Spinal cord (tissue), 10 donors: ENCODE measurements at places on chromosomes 1 and 21.

DNA sequence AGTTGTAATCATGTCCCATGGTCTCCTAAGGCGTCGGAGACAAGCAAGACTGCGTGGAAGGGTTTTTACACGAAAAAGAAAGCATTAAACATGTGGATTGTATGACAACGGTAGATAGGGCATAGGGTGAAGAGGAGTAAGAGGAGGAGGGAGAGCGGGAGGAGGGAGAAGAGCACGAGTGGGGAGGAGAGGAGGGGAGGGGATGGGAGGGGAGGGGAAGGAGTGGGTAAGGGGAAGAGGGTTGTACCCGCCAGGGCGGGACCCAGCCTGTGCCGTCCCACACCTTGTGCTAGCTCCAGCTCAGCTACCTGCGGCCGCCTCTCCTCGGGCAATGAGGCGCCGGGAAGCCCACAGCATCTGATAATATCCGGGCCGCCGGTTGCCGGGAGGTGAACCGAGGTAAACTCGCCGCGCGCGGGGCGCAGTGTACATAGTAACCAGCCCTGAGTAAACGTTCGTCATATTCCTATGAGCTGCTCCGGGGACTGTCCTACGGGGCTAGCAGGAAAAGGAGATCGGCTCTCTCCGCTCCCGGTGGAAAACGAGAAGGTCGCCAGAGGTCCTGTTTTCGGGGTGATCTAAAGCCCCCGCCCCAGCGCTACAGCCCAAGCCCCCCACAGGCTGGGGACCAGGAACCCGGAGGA lies 449 bp upstream of the RCAN3 start:
- no peaks in the 10 kb centered on the region for H3K36me3 ChIP-seq
- H3K27ac ChIP-seq = peak overlapping the region; percentile 47
- DNase-seq = no peak
- H3K4me3 ChIP-seq = peak overlapping the region; percentile 66
- peaks cover 32% of the 10 kb centered on the region for H3K27me3 ChIP-seq

GRCh38 chr1:219507437-219507836 lies 105.5 kb downstream of the ZC3H11B start:
- no peak overlapping the region for H3K4me3 ChIP-seq
- H3K27ac ChIP-seq = peak overlapping the region; percentile 17
- no peaks in the 10 kb centered on the region for H3K36me3 ChIP-seq
- DNase-seq = peak; percentile 30
- no peaks in the 10 kb centered on the region for H3K27me3 ChIP-seq
- H3K4me1 ChIP-seq = peaks cover 3% of the 10 kb centered on the region

- H3K27me3 ChIP-seq = no peaks in the 10 kb centered on the region
- no peak overlapping the region for H3K27ac ChIP-seq
- DNase-seq = no peak
- no peaks in the 10 kb centered on the region for H3K36me3 ChIP-seq
Measured at GRCh38 chr1:194548071-194548470, 1361.7 kb upstream of the B3GALT2 start.

- H3K27me3 ChIP-seq = no peaks in the 10 kb centered on the region
- DNase-seq = no peak
- peaks cover 26% of the 10 kb centered on the region for H3K4me1 ChIP-seq
- no peak overlapping the region for H3K4me3 ChIP-seq
Measured at GRCh38 chr1:205601205-205601604, 30.6 kb downstream of the ELK4 start.

- H3K4me1 ChIP-seq = peaks cover 43% of the 10 kb centered on the region
- peaks cover 2% of the 10 kb centered on the region for H3K27me3 ChIP-seq
- no peak overlapping the region for H3K4me3 ChIP-seq
- H3K27ac ChIP-seq = no peak overlapping the region
- H3K36me3 ChIP-seq = no peaks in the 10 kb centered on the region
Measured at GRCh38 chr1:15323351-15323988, 76.4 kb downstream of the FHAD1 start.

GRCh38 chr1:69258842-69259241 lies 308.9 kb upstream of the LRRC7 start:
- no peaks in the 10 kb centered on the region for H3K4me1 ChIP-seq
- DNase-seq = no peak
- no peaks in the 10 kb centered on the region for H3K36me3 ChIP-seq
- no peaks in the 10 kb centered on the region for H3K27me3 ChIP-seq
- no peak overlapping the region for H3K4me3 ChIP-seq
- H3K27ac ChIP-seq = no peak overlapping the region

GRCh38 chr1:167239257-167239656 lies 18.6 kb downstream of the POU2F1 start:
- no peaks in the 10 kb centered on the region for H3K4me1 ChIP-seq
- H3K27me3 ChIP-seq = no peaks in the 10 kb centered on the region
- no peak overlapping the region for H3K4me3 ChIP-seq
- no peak for DNase-seq

DNA sequence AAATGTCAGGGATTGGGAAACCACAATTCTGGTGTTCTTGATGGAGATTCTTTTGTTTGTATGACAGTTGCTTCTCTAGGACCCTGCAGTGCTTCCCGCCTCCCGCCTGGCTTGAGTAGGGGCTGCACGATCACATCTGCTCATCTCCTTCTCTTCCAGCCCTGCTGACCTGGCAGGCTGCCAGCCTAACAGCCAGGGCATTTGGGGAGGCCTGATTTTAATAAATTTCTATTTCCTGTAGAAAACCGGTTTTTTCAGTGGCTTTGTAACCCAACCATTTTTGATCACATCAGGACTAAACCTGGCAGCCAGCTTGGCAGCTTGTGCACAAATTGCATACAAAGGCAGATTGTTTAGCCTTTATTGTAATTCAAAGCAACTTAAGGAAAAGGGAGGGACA lies 78.9 kb downstream of the UBE2U start:
- no peaks in the 10 kb centered on the region for H3K36me3 ChIP-seq
- DNase-seq = peak; percentile 84
- no peak overlapping the region for H3K27ac ChIP-seq
- peaks cover 4% of the 10 kb centered on the region for H3K4me1 ChIP-seq
- H3K27me3 ChIP-seq = no peaks in the 10 kb centered on the region
- H3K4me3 ChIP-seq = no peak overlapping the region

DNA sequence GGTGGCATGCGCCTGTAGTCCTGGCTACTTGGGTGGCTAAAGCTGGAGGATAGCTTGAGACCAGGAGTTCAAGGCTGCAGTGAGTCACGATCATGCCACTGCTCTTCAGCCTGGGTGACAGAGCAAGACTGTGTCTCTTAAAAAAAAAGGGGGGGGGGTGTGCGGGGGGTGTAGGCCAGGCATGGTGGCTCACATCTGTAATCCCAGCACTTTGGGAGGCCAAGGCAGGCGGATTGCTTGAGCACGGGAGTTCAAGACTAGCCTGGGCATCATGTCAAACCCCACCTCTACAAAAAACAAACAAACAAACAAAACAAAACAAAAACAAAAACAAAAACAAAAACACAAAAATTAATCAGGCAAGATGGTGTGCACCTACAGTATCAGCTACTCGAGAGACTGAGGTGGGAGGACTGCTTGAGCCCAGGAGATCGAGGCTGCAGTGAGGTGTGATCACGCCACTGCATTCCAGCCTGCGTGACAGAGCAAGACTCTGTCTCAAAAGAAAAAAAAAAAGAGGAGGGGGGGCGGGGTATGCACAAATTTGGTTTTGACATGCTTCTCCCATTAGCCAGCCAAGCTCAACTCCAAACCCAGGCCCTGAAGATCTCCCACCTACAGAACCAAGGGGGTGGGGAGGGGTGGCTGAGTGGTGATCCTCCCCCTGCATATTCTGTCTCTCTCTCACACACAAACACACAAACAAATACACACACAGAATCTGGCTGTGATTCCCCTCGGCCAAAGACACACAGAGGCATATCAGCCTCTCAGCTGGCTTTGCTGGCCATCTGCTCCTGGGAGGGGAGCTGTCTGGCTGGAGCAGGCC lies 3.1 kb downstream of the PTAFR start:
- H3K36me3 ChIP-seq = no peaks in the 10 kb centered on the region
- no peak overlapping the region for H3K27ac ChIP-seq
- no peaks in the 10 kb centered on the region for H3K27me3 ChIP-seq
- H3K4me1 ChIP-seq = peaks cover 29% of the 10 kb centered on the region
- DNase-seq = peak; percentile 7

- H3K27me3 ChIP-seq = peaks cover 12% of the 10 kb centered on the region
- H3K27ac ChIP-seq = no peak overlapping the region
- DNase-seq = no peak
Measured at GRCh38 chr1:24973315-24973714, 43.2 kb upstream of the RUNX3 start.

DNA sequence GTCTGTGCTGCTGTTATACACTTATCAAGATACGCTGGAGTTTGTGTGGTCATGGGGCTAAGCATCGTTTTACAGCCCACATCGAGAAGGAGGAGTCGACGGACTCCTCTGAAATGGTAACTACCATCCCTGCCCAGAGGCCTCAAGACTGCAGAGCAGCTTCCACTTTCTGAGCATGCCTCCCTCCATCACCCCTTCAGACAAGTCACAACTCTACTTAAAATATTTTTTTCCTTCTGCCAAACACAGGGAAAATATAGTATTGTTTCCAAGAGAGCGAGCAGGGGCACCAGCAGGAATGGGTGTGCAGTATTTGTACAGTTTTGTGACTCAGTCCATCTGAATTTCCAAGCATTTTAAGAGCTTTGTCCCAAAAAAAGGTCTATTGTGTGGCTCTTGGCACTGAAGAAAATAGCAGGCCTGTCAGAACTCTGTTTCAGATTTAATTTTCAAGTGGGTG lies 14.1 kb downstream of the EVA1C start:
- no peak overlapping the region for H3K4me3 ChIP-seq
- DNase-seq = peak; percentile 30
- peaks cover 6% of the 10 kb centered on the region for H3K4me1 ChIP-seq
- H3K27ac ChIP-seq = no peak overlapping the region
- H3K36me3 ChIP-seq = no peaks in the 10 kb centered on the region

GRCh38 chr1:18580047-18580446 lies 50.6 kb upstream of the PAX7 start:
- DNase-seq = no peak
- no peaks in the 10 kb centered on the region for H3K36me3 ChIP-seq
- H3K4me1 ChIP-seq = peaks cover 9% of the 10 kb centered on the region
- H3K27me3 ChIP-seq = no peaks in the 10 kb centered on the region
- H3K4me3 ChIP-seq = no peak overlapping the region

DNA sequence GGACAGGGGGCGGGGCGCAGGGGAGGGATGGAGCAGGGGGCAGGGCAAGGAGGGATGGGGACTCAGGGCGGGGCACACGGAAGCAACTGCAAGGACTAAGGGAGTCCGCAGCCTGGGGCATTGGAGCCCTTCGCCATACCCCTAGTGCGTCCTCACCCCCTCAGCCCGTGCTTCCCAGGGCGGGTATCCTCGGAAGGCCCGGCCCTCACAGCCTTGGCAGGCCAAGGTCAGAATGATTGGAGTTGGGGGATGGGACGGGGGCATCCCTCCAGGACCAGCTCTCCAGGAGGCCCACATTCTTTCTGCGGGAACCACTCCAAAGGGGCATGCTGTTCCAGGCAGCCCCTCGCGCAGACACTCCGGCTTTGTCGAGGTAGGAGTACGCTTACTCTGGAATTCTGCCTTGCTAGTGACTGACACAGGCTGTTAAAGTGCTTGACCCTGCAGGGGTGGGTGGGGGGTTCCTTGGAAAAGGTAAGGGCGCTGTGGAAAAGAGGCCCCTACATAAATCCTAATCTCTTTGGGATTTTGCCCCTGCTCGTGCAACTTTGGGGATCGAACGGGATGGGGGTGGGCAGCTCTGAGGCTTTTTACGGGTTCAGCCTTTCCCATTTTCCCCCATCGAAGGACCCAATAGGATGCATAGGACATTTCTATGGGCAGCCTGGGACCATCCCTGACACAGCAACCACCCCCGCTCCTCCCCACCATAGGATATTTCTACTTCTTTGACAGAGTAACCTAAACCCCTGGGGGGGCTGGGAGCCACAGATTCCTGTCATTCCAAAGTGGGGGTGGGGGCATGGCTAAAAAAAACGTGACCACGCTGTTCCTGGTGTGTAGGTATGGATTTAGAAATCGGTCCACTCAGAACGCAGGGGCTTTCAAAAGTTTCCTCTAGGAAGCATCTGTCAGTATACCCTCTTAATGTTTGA lies 738 bp upstream of the TRIM11 start:
- peak overlapping the region; percentile 69 for H3K4me3 ChIP-seq
- no peak for DNase-seq
- H3K27me3 ChIP-seq = no peaks in the 10 kb centered on the region
- peaks cover 27% of the 10 kb centered on the region for H3K4me1 ChIP-seq
- H3K36me3 ChIP-seq = peaks cover 38% of the 10 kb centered on the region

GRCh38 chr1:91877574-91878208 lies 8.3 kb downstream of the TGFBR3 start:
- H3K27me3 ChIP-seq = no peaks in the 10 kb centered on the region
- H3K27ac ChIP-seq = no peak overlapping the region
- DNase-seq = no peak
- no peak overlapping the region for H3K4me3 ChIP-seq
- no peaks in the 10 kb centered on the region for H3K36me3 ChIP-seq
- peaks cover 3% of the 10 kb centered on the region for H3K4me1 ChIP-seq

DNA sequence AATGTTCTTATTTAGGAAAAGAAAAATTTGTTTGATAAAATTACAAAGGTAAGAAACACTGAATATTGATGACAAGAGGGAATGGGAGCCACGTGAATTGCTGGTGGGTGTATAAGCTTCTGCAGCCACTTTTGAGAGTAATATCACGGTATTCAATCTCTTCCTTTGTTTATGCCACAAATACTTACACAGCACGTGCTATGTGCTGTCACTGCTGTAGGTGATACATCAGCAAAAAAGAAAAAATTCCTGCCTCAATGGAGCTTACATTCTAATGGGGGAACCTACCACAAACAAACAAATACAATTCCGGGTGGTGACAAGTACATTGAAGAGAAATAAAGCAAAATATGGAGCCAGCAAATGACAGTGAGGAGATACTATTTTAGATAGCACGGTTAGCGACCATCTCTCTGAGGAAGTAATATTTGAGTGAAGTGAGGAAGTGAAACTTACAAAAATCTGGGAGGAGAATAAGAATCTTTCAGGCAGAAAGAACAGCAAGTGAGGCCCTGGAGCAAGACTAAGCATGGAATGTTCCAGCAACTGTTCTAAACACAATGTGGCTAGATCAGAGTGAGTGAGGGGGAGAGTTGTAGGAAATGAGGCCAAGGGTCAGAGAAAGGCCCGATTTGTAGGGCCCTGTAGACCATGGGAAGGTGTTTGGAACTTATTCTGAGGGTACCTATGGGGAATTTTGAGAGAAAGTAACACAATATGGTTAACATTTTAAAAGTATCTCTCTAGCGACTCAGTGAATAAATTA lies 2.6 kb upstream of the FCRLB start:
- no peak overlapping the region for H3K27ac ChIP-seq
- H3K4me1 ChIP-seq = no peaks in the 10 kb centered on the region

- no peak overlapping the region for H3K27ac ChIP-seq
- H3K36me3 ChIP-seq = no peaks in the 10 kb centered on the region
- peaks cover 2% of the 10 kb centered on the region for H3K27me3 ChIP-seq
- DNase-seq = no peak
Measured at GRCh38 chr1:227370533-227371254, 52.4 kb upstream of the CDC42BPA start.
